ENCODE measurements at places on chromosomes 1 and 21.

DNA sequence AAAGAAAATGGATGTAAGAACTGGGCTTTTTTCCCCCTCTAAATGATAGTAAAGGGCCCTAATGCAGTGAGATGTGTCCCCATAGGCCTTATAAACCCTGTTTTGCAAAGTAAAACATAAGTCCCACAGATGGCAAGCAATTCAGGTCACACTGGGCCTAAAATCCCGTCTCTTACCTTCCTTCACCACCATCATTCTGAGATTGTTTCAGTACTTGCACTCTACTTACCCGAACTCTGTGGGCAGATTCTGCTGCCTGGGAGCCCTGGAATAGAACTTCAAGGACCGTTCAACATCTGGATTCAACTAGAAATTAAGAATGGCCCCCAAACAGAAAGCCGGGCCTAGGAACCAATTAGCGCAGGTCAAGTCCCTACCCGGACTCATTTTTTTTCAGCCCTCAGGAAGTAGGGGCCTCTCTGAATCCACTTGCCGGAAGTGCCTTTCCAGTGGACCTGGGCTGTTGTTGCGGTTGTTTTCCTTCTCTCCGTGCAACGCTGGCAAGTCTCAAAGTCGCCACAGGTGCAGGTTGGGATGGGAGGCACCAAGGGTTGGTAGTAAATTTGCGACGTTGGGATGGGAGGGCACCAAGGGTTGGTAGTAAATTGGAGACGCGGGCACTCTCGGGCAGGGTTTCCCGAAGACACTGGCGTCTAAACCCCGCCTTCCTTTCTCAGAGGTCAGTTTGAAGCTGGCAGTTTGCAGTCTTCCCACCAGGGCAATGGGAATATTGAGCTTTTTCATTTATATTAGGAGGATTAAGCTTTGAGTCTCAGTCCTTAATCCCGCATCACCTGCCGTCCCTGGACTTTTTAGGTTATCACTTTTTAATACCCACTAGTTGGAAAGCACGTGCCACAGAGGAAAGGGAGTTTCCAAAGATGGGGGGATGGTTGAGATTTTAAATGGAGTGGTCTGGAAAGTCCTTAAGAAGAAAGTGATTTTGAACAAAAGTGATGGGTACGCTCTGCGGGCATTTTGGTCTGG is at the start of gene TMEM69:
TMEM69 (plus strand) TSS at position 428 of the 987 bp plus-strand sequence. CDS start 2,888 bp downstream, outside the sequence.
- DNase-seq = peak; percentile 91

DNA sequence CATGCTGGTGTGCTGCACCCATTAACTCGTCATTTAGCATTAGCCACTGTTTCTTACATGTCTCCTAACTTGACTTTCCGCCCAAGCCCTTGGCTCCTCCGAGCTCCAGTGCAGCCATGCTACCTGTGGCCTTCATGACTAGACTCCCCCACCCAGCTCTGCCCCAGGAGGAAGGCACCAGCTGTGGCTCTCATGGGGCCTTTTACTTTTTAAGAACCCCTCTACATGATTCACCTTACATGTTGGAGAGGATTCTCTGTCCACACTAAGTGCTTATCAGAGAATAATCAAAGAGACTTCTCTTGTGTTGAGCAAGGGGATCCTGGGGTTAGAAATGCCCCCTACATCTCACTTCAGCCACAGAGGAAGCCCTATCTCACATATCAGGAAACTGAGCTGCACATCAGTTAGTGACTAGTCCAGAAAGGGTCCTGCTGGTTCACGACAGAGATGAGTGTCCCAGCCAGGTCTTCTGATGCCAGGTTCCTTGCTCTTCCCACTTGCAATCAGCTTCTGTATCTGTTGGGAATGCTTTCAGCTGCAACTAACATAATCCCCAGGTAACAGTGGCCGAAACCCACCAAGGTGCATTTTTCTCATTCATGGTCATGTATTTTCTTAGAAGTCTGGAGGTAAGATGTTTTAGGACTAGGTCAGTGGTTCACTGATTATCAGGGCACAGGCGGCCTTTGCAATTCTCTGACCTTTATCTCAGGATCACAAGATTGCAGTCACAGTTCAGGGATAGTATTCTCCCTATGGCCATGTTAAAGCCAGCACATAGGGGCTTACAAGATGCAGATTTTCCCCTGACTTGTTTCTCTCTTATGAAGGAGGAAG is 45.9 kb downstream of the KLHDC7A start:
- no peak for DNase-seq

DNA sequence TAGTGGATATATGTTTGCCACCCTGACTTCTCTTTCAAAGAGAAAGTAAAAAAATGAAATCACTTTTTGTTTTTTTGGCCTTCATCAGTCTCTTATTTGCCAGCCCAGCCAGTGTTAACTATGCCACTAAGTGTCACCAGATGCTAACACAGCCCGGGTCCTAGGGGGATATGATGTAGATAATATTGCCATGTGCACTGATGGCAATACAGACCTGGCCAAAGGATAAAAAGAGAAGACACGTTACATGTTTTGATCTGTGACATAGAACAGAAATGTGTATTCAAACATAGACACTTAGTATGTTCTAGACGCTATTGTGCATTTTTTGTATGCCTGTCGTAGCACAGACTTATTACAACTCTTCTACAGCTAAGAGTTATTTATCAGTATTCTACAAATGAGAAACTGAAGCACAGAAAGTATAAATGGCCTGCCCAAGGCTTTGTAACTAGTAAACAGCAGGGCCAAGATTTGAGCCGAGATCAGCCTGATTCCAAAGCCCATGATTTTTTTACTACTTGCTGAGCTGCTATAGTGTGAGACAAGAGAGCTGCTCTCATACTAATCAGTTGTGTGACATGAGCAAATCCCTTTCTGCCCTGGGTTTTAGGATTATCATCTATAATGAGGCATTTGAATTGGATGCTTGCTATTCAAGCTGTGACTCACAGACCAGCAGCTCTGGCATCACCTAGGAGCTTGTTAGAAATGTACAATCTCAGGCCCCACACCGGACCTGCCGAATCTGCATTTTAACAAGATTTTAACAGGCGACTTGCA is 6.3 kb downstream of the LRRC53 start:
- no peak for DNase-seq

DNA sequence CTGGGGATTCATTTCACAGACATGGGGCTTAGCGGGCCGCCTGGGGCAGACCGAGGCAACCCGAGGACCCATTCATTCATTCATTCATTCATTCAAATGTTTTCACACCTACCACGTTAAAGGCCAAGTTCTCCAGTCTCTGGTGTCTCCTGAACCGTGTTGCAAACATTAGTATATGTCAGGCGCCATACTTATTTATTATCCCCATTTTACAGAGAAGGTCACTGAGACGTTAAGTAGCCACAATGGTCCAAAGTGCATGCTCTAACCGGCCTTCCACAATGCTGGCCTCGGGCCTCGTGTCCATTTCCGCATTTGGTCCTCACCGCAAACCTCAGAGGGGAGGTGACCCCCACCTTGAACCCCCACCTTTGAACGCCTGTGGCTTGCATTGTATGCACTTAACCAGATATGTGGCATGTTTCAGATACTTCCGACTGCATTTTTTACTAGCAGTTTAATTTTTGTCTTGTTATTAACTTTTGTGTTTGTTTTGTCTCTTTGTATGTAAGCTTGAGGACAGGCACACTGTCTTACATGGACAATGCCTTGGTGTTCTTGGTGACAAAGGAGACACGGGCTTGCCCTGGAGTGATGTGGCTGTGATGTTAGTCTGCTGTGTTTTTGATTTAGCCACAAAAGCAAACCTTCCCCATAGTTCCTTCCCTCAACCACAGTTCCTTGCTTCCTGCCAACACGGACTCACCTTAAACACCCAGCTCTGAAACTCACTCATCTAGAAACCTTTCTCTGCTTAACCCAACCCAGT is 1.2 kb upstream of the IFFO2 start:
- DNase-seq = no peak

GRCh38 chr1:1942753-1943656 is 23.9 kb upstream of the TMEM52 start:
- no peak for DNase-seq

- no peak for DNase-seq
Measured at GRCh38 chr1:228369608-228370438, 36.8 kb downstream of the TRIM11 start.
